ENCODE measurements at places on chromosomes 12 and 14. TPM values are rescaled to one million over a fixed set of nuclear protein-coding genes. Genes with fewer than 3 reads are reported as not detected.

- no peak overlapping the region for H3K27ac ChIP-seq
- no peaks in the 10 kb centered on the region for H3K36me3 ChIP-seq
- H3K4me1 ChIP-seq: no peaks in the 10 kb centered on the region
- DNase-seq: no peak
- no peaks in the 10 kb centered on the region for H3K27me3 ChIP-seq
These were observed 185.7 kb upstream of the NTF3 start for GRCh38 chr12:5246196-5246595.

- H3K27ac ChIP-seq: no peak overlapping the region
- no peak overlapping the region for H3K4me3 ChIP-seq
- no peaks in the 10 kb centered on the region for H3K4me1 ChIP-seq
- no peaks in the 10 kb centered on the region for H3K27me3 ChIP-seq
- H3K36me3 ChIP-seq: no peaks in the 10 kb centered on the region
These were observed 150.2 kb upstream of the CLEC14A start for GRCh38 chr14:38405851-38406635.

DNA sequence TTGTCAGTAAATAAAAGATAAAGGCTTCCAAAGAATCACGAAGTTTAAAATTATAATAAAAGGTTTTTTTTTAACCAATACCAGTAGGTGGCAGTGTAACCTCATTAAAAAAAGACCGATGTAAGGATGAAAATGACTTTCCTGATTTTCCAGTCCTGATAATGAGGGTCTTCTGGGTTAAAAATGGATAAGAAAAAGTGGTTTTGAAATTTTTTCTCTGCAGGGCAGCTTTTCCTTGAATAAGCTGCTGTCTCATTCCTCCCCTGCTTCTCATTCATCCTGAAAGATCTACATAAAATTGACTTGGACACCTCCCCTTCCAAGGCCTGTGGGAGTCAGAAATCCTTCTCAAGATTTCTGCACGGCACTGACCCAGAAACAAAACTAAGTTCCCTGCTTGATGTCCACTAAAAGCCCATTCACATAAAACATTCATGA is 58.9 kb upstream of the FBXO33 start:
- H3K4me1 ChIP-seq: peaks cover 2% of the 10 kb centered on the region
- H3K4me3 ChIP-seq: no peak overlapping the region
- no peaks in the 10 kb centered on the region for H3K27me3 ChIP-seq

DNA sequence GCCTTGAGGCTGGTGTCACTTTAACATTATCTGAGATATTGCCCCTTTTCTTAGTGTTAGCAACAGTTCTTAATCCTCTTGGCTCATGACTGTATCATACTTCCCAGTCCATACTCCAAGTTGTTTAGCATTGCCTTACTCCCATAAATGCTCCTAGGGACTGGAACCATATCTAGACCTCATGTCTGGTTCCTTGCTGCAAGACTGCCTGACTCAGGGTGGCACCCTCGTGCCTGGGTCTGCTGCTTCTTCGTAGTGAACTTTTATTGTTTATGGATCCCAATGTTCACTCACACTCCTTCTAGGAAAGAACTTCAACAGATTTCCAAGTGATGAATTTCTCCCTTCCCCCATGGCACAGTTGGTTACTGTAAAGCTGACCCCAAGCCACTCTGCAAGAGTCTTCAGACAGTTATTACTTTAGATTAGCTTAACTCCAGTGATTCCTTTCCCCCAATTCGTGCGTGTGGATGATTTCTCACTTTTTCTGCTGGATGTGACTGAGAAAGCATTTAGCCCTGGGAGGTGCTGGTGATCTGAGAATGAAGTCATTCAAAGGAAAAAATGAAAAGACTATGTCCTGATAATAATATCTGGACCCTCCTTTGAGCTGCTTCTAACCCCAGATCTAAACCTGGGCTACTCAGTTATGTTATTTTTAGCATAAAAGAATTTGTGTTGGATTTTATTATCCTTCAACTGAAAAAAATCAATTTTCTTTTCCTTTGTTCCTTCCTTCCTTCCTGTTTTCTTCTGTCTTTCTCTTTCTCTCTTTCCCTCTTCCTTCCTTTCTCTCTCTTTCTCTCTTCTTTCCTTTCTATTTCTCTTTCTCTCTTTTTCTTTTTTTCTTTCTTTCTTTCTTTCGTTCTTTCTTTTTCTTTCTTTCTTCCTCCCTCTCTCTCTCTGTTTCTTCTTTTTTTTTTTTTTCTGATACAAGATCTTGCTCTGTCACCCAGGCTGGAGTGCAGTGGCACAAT is 47.5 kb upstream of the PPP1R12A start:
- no peaks in the 10 kb centered on the region for H3K36me3 ChIP-seq
- H3K4me1 ChIP-seq: no peaks in the 10 kb centered on the region
- DNase-seq: no peak
- H3K27me3 ChIP-seq: no peaks in the 10 kb centered on the region

The EEA1 gene
- 30.2 TPM for total RNA-seq

The DPPA3 gene
- total RNA-seq: not detected

Measured in kidney (tissue), 22 donors.